Retinal pigment epithelial cell (primary cell): ENCODE measurements at places on chromosomes 11 and 22.

DNA sequence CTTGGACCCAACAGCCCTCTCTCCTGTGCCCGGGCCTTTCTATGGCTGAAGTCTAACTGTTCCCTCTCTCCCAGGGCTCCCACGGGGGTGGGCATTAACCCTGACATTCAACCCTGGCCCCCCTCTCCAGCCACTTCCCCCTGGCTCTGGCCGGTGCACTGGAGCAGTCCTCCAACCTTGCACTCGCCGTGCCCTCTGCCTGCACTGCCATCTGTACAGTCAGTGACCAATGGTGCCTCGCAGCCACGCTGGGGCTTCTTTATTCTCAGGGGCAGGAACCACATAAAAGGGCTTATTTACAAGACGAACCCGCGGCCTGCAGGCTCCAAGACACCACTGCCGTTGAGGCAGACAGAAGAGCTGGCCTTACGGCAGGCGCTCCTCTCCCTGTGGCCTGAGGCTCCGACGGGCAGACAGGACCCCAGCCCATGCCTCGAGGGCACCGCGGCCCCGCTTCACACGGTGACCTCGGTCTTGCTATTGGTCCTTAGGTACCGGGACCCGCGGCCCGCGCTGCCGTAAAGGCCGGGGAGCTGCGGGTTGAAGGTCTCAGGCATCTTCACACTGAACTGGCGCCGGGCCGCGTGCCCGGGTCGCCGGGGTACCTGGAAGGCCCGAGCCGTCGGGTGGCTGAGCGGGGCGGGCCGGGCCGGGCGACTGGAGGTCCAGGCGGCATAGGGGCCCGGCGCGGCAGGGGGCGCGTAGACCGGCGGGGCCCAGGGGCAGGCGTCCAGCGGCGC is 5.4 kb downstream of the SHISA8 start:
- DNase-seq, result no peak

GRCh38 chr11:73159297-73159696 is 17.2 kb upstream of the FCHSD2 start:
- DNase-seq, result no peak

DNA sequence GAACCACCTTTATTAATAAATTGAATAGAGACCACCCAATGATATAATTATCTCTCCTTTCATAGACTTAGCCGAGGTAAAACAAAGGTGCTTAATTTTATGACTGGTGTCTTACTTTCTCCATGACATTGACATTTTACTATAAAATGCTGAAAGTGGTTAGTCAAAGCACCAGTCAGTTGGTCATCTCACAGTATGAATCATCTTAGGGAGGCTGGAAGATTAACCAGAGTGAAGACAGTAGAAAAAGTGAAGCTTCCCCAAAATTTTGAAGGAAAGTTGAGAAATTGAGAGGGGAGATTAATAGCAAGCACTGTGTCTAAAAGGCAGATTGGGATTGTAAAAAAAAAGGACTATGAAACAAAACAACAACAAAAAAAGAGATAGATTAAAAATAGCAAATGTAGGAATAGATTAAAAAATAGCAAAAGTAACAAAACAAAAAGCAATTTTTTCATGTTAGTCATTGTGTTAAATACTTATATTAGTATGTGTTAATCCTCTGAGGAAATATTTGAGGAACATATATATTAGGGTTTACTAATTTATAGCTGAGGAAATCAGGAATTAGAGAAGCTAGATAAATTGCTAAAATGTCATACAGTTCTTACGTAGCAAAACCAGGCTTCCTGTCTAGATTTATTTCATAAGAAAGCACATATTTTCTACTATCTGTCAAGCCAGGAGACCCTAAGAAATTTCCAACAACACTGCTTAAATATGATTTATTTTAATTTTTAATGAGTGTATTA is 557.3 kb upstream of the ANO5 start:
- DNase-seq, result no peak

DNA sequence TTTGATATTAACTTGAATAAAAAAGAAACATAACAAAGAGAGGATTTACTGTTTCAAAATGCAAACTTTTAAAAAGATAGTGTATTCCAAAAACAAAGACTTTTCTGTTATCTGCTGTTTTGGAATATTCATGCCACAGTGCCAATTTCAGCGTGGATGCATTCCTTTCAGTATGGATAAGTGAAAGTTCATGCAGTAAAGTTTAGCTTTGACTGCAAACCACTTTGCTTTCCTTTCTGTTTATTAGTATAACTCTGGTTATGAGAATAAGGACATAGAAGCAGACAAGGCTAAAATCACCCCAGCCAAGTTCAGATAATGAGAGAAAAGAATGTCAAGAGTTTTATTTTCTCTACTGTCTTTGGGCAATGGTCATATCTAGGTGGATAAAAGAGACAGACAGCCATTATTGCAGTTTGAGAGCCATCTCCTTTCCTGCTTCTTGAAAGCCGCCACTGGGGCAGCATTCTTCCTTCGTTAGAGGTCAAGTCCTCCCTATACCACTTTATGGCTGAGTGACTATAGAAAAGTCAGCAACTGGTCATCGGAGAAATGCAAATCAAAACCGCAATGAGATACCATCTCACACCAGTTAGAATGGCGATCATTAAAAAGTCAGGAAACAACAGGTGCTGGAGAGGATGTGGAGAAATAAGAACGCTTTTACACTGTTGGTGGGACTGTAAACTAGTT is 82.4 kb upstream of the BLID start:
- no peak for DNase-seq

GRCh38 chr11:6040874-6041273 is 10.3 kb upstream of the OR56A1 start:
- DNase-seq, result no peak

- no peak for DNase-seq
Observed at GRCh38 chr11:70671083-70671482, 272.8 kb downstream of the CTTN start.

DNA sequence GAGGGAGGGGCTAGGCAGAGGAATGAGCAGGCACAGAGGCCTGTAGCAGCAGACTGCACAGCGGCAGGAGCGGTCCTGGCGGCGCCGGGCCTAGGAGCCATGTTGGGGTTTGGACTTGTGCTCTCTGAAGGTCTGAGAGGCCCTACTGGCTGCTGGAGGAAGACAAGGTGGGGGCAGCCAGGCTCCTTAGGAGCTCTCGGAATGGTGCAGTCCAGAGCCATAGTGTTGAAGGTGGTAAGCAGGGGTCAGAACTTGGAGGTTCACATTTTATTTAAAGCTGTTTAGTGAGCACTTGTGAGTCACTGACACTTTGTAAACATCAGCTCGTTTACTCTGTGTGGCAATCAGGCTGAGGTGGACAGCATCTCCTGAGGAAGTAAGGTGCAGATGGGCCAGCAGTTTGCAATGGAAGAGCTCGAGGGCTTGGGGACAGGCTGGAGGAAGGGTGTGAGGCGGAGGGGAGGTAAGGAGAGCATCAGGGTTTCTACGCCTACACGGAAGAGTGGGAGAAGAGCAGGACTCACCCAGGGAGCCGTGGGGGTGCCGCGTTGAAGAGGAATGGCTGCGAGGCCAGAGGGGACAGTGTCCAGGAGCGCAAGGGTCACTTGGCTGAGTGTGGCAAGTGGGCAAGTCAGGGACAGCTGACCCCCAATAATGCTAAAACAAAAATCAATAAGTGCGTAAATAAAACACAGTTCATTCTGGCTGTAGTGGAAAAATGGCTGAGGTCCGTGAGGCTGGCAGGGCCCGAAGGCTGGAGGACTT is 10.0 kb upstream of the TMEM191C start:
- DNase-seq, result no peak

DNA sequence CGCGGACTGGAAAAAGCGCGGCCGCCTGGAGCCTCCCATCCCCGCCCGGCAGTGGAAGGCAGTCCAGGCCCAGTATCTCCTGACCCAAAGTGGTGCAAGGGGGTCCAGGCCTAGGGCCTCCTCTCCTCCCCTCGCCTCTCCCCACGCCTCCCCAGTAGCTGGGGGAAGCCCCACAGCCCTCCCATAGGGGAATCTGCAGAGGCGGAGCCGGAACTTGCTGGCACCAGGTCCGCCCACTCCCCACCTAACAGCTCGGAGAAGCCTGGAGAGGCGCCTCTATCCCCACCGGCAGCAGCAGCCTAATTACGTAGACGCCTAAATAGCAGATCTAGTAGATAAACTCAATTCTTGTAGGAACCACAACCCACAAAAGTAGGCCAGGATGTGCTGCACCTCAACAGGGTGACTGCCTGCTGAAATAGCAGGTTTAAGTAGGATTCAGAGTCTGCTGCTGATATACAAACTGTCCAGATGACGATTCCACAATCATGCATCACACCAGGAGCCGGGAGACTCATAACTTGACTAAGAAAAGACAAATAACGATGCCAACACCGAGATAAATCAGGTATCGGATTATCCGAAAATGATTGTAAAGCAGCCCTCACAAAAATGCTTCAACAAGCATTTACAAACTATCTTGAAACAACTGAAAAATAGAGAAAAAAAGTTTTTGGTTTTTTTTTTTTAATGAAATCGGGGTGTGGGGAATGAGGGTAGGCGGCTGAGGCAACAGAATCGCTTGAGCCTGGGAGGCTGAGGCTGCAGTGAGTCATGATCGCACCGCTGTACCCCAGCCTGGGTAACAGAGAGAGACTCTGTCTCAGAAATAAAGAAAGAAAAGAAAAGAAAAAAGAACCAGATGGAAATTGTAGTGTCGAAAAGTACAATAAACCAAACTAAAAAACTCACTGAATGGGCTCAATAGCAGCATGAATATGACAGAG is 11.4 kb upstream of the BRD1 start:
- DNase-seq, result no peak

GRCh38 chr11:110071197-110071596 is 22.0 kb upstream of the ZC3H12C start:
- DNase-seq, result no peak

DNA sequence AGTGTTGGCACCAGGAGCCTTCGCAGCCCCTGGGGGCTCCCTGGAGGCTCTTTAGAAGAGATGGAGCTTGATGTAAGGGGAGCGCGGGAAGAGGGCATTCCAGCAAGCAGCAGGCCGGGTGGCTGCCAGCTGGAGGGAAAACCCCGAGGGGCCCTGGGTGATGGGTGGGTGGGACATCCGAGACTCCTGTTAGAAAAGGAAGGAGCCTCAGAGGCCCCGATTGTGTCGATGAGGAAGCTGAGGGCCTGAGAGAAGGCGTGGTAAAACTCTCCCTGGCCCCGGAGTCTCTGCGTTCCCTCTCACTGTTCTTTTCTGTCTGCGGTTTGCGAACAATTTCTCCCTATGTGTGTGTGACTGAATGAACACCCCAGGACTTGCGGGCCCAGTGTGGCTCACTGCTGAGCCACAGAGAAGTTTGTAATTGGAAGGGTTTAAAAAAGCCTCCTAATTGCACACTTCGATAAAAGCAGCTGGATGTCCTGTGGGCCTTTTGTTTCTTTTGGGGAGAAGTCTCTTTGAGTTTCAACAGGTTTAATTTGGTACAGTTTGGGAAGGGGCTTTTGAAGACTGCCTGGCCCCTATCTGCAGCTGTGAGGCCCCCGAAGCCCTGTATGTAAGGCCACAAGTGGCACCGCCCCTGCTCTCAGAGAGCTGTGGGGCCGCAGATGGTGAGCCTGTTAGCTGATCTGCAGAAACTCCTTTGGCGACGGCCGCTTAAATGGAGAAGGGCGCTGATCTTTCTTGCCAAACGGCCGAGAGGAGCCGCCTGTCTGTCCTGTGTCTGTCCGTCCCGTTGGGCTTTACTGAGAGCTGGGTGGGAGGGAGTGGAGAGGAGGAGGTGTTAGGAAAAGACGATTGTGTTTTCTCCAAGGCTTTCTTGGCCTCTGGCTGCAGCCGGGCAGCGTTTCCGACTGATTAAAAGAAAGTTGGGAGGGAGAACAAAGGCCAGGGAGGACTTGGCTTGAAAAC is 2.0 kb downstream of the FBLN1 start:
- no peak for DNase-seq

GRCh38 chr11:108392353-108392752 is 75.0 kb downstream of the C11orf65 start:
- no peak for DNase-seq

GRCh38 chr11:67054836-67055523 is 1.7 kb upstream of the RHOD start:
- DNase-seq, result peak; percentile 83

GRCh38 chr22:47143249-47143938 is 380.9 kb downstream of the TBC1D22A start:
- DNase-seq, result peak; percentile 24

DNA sequence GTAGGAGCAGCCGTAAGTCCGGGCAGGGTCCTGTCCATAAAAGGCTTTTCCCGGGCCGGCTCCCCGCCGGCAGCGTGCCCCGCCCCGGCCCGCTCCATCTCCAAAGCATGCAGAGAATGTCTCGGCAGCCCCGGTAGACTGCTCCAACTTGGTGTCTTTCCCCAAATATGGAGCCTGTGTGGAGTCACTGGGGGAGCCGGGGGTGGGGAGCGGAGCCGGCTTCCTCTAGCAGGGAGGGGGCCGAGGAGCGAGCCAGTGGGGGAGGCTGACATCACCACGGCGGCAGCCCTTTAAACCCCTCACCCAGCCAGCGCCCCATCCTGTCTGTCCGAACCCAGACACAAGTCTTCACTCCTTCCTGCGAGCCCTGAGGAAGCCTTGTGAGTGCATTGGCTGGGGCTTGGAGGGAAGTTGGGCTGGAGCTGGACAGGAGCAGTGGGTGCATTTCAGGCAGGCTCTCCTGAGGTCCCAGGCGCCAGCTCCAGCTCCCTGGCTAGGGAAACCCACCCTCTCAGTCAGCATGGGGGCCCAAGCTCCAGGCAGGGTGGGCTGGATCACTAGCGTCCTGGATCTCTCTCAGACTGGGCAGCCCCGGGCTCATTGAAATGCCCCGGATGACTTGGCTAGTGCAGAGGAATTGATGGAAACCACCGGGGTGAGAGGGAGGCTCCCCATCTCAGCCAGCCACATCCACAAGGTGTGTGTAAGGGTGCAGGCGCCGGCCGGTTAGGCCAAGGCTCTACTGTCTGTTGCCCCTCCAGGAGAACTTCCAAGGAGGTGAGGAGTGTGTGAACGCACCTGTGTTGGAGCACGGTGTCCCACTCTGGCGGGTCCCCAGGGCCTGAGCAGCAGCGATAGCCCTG is at the start of gene TAGLN:
TAGLN (plus strand) TSS at position 318 of the 863 bp plus-strand sequence. CDS start 3,644 bp downstream, outside the sequence.
- DNase-seq, result peak; percentile 52

DNA sequence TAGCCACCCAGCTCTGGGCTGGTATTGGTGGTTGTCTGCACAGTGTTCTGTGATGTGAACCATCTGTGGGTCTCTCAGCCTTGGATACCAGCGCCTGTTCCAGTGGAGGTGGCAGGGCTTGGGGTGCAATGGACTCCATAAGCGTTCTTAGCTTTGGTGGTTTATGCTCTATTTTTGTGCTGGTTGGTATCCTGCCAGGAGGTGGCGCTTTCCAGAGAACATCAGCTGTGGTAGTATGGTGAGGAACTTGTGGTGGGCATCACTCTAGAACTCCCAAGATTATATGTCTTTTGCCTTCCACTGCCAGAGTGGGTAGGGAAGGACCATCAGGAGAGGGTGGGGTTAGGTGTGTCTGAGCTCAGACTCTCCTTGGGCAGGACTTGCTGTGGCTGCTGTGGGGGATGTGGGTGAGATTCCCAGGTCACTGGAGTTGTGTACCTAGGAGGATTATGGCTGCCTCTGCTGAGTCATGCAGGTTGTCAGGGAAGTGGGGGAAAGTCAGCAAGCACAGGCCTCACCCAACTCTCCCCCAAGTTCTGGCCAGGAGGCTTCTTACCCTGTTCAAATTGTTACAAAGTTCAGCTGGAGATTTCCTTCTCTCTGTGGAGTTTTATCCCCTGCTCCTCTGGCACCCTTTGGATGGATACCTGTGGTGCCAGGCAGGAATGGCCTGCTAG is 47.2 kb downstream of the MRGPRX2 start:
- no peak for DNase-seq

GRCh38 chr11:69684651-69685050 is 9.5 kb upstream of the LTO1 start:
- no peak for DNase-seq
